ENCODE measurements at places on chromosomes 13 and 19.

DNA sequence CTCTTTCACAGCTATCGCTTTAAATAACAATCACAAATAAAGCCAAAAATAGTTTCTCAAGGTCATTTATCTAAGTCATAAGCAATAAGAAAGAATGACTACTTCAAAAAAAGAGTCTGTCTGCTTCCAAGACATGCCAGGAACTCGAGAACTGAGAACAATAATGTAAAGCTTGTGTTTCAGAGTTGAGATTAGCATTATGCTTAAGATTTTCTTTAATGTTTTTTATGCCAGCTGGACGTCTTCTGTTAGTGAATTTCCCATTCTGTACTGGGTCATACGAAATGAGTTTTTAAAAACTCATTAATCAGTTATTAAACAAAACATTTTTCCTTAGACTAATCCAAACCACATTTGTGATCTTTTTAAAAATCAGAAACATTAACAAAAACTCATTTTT lies 3.2 kb upstream of the SPRYD7 start:
- DNase-seq = no peak

- DNase-seq = no peak
Observed at GRCh38 chr19:12628040-12629022, 17.6 kb downstream of the ZNF791 start.

DNA sequence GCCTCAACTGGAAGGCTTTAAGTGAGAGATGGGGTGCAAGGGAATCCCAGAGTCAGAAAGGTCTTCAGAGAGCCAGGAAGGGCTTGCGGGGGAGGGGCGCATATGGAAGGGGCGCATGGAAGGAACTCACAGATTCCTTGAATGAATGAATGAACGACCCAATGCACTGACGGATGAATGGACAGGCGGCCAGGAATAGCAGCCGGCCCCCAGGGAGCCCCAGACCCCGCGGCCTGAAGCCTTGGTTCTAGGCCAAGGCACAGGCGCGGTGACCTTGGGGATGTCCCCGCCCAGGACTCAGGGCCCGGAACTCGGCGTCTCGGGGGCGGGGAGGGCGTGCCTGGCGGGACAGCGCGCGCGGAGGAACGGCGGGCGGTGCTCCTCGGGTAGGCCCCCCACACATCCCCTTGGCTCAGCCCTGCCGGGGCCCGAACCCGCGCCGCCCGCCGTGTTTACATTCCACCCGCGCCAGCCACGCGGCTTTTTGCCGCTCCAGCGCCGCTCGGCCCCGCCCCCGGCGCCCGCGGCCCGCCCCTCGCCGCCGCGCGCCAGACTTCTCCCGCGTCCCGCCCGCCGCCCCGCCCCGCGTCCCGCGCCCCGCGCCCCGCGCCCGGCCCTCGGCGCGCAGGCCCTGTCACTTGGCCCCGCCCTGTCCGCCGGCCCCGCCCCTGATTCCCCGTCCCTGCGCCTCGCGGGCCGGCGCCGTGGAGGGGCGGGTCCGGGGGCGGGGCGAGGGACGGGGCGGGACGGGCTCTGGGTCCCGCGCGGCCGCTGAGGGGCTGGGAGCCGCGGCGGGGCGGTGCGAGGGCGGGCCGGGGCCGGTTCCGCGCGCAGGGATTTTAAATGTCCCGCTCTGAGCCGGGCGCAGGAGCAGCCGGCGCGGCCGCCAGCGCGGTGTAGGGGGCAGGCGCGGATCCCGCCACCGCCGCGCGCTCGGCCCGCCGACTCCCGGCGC lies at the start of gene CCNE1:
Gene CCNE1 (plus strand): TSS at position 867 of the 955 bp plus-strand sequence. CDS start 565 bp downstream, outside the sequence.
- peak; percentile 74 for DNase-seq

- peak; percentile 57 for DNase-seq
Observed at GRCh38 chr19:18160971-18161635, 8.1 kb downstream of the PIK3R2 start.

DNA sequence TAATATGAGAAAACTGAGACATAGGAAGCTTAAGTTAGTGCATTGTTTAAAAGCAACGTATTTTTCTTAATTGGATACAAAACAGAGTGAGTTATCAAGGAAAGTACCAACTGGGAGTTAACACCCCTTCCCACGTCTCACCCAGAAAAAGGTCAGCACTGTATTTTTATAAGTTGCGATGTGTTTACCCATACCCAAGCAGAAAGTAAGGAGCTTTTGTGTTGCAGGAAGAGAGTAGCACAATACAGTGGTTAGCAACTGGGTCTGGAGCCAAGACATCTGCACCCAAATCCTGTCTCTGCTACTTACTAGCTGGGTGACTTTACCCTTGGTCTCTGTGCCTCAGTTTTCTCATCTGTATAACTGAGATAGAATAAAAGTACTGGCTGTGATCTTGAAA lies 34.3 kb downstream of the FAM216B start:
- no peak for DNase-seq

- DNase-seq = no peak
Observed at GRCh38 chr13:93552596-93552995, 326.0 kb downstream of the GPC6 start.

- DNase-seq = no peak
Observed at GRCh38 chr19:49161987-49162386, 4.4 kb downstream of the TRPM4 start.

GRCh38 chr13:33999811-34000605 lies 182.1 kb downstream of the RFC3 start:
- DNase-seq = peak; percentile 28
